ENCODE measurements at places on chromosomes 7 and 10.

DNA sequence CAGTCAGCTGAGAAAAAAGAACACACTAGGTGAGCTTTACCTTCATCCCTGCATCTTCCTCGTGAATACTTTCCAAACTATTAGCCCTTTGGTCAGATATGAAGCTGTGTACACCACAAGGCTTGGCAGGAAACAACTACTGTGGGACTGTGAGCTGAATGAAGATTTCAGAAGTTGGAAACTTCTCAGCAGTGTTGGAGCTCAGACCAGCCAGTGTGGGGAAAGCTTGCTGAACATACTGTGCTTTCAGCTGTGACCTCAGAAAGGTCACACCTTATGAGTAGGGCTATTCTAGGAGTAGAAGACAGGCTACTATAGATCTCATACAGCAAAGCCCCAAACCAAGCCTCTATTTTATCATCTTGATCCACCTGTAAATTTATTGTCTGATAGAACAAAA, 123.6 kb downstream of the EXOC4 start:
- DNase-seq: no peak

- no peak for DNase-seq
Measured at GRCh38 chr7:80466636-80467035, 45.2 kb downstream of the GNAT3 start.

DNA sequence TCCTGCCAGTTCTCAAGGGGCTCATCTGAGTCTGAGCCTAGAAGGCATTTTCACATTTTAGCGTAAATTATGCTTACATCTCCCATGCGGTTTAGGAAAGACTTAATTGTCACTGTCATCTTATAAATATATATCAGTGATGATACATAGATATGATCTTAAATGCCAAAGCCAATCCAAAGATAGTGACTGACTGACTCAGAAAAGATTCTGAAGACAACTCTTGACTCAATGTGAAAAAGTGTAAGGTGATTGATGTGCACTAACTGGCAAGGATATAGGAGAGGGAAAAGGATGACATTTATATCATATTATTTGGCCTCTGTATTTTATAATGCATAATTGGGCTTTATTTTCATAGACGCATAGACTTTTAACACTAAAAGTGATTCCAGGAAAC, 84.9 kb upstream of the LRRN3 start:
- DNase-seq: no peak

GRCh38 chr10:11742009-11742778, at the start of gene ECHDC3:
Gene ECHDC3, plus strand, starts transcription at chr10:11742382. Its CDS starts 195 bp downstream, at chr10:11742577.
- DNase-seq: no peak

DNA sequence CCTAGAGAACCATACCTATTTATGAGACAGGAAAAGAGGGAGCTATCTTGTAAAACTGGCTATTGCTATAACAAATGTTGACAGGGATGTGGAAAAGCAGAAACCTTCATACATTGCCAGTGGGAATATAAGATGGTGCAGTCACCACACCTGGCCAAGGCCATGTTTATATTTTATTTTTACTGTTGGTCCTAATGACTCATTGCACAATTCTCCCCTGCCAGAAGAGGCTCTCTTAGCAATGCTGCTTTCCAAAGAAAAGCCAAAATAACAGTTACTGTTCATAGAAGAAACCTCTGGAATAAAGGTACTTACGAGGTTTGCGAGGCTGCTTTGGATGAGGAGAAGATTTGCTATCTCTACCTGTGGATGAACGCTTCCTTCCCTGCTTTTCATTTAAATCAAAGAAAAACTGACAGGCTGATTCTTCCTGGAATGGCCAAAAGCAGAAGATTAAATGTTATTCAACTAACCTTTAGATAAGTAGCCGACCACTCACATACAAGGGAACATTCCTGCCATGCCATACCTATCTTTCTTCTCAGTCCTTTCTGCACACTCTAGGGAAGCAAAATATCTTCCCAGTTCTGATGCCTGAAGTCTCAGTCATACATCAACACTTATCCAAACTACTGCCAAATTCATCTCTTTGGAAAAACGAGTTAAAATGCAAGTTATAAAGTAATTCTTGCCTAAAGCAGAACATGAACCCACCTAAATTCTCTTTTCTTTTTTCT, 16.3 kb upstream of the CHUK start:
- DNase-seq: no peak

GRCh38 chr10:123645615-123646014, 20.5 kb upstream of the GPR26 start:
- no peak for DNase-seq

- DNase-seq: no peak
Measured at GRCh38 chr7:47765373-47765979, 182.8 kb downstream of the PKD1L1 start.

- DNase-seq: no peak
Measured at GRCh38 chr7:158015403-158016179, 572.0 kb downstream of the PTPRN2 start.

GRCh38 chr7:46461334-46461777, 540.3 kb upstream of the IGFBP3 start:
- DNase-seq: no peak

DNA sequence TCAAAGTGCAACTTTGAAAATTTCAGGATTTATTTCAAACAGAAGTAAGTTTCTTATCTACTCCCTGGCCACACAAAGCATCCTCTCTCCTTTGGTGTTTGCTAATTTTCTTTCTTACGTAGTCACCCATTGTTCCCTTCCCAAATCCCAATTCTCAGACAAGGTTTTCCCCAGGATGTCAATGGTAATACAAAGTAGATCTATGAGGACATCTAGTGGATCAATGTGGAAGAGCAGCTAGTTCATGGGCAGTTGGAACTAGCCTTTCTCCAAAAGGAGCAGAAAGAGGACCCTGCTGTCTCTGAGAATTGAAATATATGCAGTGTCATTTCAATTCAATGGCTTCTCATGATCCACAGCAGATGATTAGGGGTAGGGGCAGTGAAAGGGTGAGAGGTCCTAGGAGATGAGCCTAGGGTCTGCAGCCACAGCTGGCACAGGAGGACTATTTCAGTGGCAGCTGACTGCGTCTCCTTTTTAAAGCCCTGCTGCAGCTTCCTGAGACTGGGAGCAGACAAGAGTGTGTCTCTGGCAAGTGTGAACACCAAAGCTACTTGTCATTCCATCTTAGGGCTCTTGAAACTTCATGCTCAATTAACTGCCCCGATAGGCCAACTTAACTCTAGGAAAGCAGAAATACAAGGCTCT, 632.6 kb downstream of the KCNMA1 start:
- DNase-seq: no peak

DNA sequence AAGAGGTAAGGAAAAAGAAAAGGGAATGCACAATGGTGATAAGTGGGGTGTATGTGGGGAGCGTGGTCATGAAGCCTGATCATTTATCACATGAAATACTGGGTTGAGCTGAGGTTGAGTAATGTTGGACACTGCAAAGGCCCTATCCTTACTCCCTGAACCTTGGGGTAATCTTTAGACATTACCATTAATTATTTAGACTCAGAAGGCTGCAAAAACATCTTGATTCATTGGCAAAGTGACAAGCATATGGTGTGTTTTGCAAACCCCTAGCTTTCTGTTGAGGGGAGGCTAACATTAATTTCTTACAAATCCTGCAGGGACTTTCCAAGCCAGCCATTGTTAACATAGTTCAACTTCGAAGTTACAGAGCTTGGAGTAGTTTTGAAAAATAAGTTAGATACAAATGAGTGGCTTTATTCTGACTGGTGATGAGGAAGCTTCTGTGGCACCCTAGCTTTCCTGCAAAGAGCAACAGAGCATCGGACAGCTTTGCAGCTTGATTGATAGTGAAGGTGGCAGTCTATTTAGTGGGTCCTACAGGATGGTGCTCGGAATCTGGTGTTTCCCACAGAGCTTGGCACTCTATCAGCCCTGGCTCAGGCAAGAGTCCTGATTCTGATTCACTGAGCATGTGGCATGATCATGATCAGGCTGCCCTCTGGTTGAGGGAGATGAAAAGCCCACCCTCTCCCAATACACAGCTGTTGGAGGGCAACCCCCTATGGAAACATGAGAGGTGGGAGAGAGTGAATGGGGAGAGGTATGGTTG, 153.7 kb upstream of the NPVF start:
- DNase-seq: no peak

DNA sequence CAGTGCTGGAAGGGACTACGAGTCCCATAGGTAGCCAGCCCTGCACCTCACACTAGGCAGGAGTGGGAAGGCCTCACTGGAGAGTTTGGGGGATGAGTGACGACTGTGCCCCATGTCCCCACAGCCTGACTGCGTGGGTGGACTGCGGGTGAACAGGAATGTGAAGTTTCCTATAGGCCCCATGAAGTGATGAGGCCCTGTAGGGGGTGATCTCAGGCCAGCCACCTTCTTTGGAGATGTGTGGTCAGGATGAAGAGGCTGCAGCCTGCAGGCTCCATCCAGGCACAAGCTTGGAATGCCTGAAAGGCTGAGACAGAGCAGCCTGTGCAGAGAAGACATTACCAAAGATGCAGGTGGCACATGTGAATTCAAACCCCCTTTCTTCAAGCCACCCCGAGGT, 94.9 kb downstream of the CPXM2 start:
- no peak for DNase-seq

GRCh38 chr10:122495406-122496340, 34.3 kb downstream of the HTRA1 start:
- no peak for DNase-seq

GRCh38 chr7:55524558-55525310, 47.6 kb downstream of the VOPP1 start:
- no peak for DNase-seq

DNA sequence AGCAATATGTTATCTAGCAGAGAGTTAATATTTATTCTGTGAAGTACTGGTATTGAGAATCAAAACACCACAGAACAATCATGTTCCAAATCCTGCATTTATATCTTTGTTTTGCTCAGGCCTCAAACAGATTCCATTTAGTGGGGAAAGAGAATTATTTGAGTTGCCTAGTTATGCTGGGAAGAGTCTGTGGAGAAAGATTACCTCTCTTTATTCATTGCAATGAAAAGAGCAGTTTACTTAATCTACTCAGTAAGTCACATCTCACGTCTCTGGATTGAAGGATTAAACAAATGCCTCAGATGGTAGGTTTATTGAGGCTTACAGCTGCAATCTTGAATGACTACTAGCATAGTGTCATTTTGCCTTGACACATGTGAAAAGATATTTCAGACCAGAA, 76.4 kb downstream of the RUNDC3B start:
- DNase-seq: no peak

DNA sequence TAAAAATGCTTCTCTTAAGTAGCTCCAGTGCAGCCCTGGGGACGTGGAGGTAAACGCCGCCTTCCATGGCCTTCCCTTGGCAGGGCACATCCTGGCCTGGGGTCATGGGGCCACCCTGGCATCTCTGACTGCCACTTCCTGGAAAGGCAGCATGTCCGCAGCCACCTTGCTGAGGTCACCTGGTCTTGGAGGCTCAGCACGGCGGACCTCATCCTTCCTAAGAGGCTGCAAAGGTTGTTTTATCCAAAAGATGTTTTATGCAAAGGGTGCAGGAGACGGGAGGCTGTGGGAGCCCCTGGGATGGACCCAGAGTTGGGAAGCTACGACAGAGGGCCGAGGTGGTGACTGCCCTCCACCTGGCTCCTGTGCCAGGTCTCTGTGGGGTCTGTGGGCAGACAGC, 106.0 kb downstream of the TCERG1L start:
- DNase-seq: no peak

GRCh38 chr7:13897819-13898218, 91.6 kb downstream of the ETV1 start:
- no peak for DNase-seq

GRCh38 chr7:134459981-134460380, 1.1 kb upstream of the AKR1B1 start:
- DNase-seq: no peak

DNA sequence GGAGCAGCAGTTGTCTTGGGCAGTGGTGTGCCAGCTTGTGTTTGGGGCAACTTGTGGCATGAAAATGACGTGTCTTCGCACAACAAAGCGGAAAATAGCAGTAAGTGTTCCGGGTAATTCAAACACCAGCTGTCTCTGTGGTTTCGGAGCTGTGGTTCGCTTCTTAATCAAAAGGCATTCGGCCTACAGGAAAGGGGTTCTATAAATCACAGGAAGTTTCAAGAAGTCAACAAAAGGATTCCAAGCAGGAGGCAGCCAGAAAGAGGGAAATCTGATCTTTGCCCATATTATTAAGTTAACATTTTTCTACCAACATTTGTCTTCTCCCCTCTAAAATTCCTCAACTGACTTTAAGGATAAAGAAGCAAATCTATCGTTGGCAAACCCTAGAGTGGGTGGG, 353.4 kb downstream of the FGFR2 start:
- no peak for DNase-seq

DNA sequence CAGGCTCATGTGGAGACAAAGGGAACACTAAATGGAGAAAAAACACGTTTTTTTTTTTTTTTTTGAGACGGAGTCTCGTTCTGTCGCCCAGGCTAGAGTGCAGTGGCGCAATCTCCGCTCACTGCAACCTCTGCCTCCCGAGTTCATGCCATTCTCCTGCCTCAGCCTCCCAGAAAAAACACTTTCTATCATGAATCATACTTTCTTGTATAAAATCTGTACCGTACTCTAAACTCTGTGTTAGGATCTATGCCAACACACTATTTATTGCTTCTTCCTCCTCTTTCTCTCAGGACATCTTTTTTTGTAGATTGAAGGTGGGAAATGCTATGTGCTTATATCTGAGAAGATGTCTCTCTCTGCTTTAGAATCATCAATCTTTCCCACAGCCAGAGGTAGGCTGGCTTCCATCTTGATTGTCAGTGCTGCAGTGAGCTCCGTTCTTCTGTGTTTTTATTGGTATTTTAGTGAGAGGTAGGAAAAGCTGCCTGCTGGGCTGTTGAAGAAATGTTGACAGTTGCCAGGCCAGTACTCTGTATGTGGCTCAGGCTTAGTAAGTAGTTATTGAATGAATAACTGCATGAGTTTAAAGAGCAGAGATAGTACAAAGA, 101.1 kb downstream of the GPR85 start:
- DNase-seq: no peak

GRCh38 chr7:5429857-5430611, 6.4 kb upstream of the TNRC18 start:
- DNase-seq: no peak

- DNase-seq: no peak
Measured at GRCh38 chr7:128168667-128169210, 72.3 kb upstream of the LEP start.

- DNase-seq: no peak
Measured at GRCh38 chr10:37390926-37391325, 265.5 kb downstream of the ANKRD30A start.

GRCh38 chr7:124915242-124915641, 14.4 kb downstream of the POT1 start:
- no peak for DNase-seq

- no peak for DNase-seq
Measured at GRCh38 chr10:31581741-31582323, 262.8 kb downstream of the ZEB1 start.

- DNase-seq: no peak
Measured at GRCh38 chr7:124084024-124084423, 51.2 kb upstream of the TMEM229A start.

GRCh38 chr10:97217299-97217698, 31.5 kb upstream of the SLIT1 start:
- no peak for DNase-seq

GRCh38 chr7:131826960-131827359, 270.5 kb upstream of the PODXL start:
- no peak for DNase-seq

GRCh38 chr10:14074062-14074884, 256.5 kb downstream of the FRMD4A start:
- DNase-seq: no peak

Measured in stimulated activated CD4-positive, alpha-beta T cell treated with anti-CD3 and anti-CD28 coated beads, Interleukin-1b, Interleukin-23, amount 100 ng/mL, for 1 hour (primary cell).